ENCODE measurements at places on chromosomes 16 and 17. TPM values are rescaled to one million over a fixed set of nuclear protein-coding genes. Genes with fewer than 3 reads are reported as not detected.

Gene MFSD6L
- not detected for total RNA-seq

Gene BMERB1
- total RNA-seq: 19.1 TPM

Gene CBLN1
- total RNA-seq: not detected

Gene GPR142
- not detected for total RNA-seq

Gene STX1B
- total RNA-seq: 2.8 TPM

Data from smooth muscle cell of the umbilical artery (primary cell).